ENCODE measurements at places on chromosomes 13 and 19.

GRCh38 chr13:59532405-59532804 is 631.3 kb downstream of the DIAPH3 start:
- no peak for DNase-seq

GRCh38 chr13:101846701-101847100 is 394.2 kb downstream of the ITGBL1 start:
- DNase-seq: no peak

- DNase-seq: no peak
Observed at GRCh38 chr19:42323852-42324654, 1.4 kb upstream of the MEGF8 start.

DNA sequence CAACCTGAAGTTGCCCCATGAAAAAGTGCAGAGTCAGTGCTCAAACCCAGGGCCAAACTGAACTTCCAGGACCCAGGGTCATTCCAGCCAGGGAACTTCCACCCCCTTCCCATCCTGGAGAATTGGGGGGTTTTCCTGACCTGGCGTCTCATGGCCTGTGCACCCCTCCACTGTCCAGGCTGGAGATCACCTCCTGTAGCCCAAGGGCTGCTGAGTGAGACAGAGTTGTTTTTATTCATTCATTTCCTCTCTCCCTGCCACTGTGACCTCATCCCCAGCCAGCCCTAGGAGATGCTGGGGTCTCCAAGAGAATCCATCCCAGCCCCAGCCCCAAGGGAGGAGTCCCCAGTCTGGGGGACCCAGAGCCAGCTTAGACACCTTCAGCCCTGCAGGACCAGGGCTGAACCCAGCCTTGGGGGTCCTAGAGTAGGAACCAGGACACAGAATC is 4.2 kb downstream of the FCHO1 start:
- DNase-seq: no peak

DNA sequence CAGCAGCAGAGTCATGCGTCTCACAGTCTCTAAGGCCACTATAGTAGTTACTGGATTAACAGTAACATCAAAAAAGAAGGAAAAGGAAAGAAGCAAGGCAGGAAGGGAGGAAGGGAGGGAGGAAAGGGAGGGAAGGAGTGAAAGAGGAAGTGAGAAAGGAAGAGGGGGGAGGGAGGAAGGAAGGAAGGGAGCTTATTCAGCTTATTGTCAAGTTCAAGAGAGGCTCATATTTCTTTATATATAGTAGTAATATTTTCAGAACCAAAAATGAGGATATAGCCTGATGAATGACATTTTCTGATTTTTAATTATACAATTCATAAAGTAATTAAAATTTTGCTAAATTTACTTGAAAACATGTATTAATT is 17.7 kb upstream of the RUBCNL start:
- no peak for DNase-seq

DNA sequence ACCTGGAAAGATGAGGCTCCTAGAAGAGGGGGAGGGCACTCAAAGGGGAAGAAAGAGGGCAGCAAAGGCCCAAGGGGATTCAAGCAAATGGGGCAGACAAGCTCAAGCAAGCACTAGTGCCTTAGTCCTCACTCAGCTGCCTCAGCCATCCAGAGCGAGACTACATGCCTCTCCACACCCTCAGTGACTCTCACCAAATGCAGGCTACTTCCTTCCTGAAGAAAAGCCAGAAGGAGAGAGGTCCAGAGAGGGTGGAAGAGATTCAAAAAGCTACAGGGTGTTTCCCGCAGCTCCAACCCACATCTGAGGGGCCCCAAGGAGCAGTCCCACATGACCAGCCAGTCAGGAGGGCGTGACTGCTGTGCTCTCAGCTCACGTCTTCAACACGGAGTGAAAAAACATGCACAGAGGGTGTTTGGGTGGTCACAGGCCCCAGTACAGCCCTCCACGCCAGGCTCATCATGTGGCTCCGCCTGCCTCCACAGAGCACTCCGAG is 40.5 kb downstream of the MIPEP start:
- no peak for DNase-seq

GRCh38 chr19:38388349-38389100 is at the start of gene SPRED3:
Gene SPRED3, plus strand, starts transcription at chr19:38388697. Its CDS starts 1,606 bp downstream, at chr19:38390303.
- no peak for DNase-seq

- DNase-seq: no peak
Observed at GRCh38 chr19:39363901-39364457, 21.8 kb downstream of the SAMD4B start.

- DNase-seq: peak; percentile 75
Observed at GRCh38 chr19:47863514-47863936, 4.5 kb downstream of the TPRX2 start.

DNA sequence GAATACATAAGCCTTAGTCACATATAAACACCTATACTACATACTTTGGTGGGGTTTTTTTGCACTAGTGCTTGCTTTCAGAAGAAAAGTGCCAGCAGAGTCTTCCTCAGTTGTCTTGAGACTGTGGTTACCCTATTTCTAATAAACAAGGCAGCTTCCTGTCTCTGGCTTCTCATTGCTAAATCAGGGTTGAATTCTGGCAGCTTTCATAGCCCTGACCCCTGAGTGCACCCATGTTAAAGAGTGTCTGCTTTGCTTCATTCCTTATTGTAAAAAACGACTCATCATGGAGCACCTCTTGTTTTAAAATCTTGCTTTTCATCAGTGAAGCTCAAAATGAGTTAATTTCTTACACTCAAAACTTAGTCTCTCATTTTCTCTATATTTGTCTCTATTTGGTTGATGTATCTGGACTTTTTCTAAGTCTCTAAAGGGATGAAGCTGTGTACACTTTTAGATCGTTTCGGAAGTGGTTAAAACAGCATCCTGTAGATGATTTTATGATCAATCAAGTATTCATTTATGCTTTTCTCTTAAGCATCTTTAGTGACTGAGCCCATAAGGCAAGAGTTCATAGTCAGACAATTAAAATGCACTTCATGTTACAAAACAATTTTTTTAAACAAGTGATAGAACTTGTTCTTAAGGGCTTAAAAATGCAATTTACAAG is 72.1 kb downstream of the KLF12 start:
- no peak for DNase-seq

GRCh38 chr19:17944301-17944700 is 11.5 kb downstream of the CCDC124 start:
- no peak for DNase-seq

GRCh38 chr19:35497406-35497805 is 7.1 kb upstream of the KRTDAP start:
- DNase-seq: no peak

DNA sequence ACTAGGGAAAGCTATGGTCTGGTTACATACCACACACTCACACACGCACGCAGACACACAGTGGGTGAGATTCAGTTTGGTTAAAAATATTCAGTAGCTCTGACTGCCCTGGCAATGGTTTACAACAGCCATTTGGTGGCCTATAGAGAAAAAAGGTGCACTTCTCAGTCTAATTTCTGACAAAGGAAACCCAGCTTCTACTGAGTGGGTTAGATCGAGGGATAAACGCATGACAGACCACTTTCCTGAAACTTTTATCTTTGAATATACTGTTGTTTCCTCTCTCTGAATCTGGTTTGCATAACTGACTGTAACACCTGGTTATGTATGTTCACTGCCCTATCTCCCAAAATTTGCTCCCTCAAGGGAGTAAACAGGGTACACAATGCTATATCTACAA is 2.5 kb downstream of the LIG4 start:
- no peak for DNase-seq

DNA sequence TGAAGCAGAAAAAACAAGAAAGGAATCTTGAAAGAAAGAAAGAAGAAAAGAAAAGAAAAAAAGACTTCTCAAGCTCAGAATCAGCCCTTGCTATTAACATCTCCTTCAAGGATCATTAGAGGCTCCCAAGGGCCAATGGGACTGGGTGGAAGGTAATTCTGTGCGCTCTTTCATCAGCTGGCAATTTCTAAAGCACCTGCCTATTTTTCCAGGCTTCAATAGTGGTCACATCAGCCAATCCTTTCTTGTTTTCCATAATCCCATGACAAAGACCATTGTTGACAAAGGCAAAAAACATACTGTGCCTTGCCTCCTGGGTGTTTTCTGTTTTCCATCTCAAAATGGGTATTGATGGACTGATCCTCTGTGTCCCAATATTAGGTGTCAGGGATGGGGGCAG is 88.2 kb upstream of the TSC22D1 start:
- no peak for DNase-seq

DNA sequence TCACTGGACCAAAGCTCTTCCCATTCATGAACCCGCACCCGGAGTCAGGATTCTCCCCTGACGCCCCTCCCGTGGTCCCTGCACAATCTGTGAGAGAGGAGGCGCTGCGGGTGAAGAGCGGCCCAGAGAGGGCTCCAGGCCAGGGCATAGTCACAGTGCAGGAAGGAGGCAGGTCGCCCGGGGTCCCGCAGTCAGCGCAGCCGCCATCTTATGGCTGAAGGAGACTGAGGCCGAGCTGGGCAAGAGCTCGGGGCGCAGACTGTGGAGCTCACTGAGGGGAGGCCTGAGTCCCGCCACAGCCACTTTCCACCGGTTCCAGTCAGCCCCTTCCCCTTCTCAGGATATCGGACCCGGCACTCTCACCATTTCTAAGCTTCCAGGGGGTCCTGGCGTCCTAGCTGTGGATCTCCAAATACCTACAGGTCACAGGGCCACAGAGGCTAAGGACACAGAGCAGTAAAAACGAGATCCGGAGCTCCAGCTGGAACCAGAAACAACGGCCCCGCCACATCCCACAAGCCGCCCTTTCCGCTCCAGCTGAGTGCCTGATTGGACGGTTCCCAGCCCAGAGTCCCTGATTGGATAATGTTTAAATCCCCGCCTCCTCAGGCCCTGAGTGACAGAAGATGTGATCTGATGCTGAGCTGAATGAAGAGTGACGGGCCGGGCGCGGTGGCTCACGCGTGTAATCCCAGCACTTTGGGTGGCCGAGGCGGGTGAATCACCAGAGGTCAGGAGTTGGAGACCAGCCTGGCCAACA is at the start of gene ZNF99:
TSS of gene ZNF99 (minus strand) at position 501 of the 760 bp plus-strand sequence. CDS start at position 366, 135 bp downstream.
- no peak for DNase-seq

DNA sequence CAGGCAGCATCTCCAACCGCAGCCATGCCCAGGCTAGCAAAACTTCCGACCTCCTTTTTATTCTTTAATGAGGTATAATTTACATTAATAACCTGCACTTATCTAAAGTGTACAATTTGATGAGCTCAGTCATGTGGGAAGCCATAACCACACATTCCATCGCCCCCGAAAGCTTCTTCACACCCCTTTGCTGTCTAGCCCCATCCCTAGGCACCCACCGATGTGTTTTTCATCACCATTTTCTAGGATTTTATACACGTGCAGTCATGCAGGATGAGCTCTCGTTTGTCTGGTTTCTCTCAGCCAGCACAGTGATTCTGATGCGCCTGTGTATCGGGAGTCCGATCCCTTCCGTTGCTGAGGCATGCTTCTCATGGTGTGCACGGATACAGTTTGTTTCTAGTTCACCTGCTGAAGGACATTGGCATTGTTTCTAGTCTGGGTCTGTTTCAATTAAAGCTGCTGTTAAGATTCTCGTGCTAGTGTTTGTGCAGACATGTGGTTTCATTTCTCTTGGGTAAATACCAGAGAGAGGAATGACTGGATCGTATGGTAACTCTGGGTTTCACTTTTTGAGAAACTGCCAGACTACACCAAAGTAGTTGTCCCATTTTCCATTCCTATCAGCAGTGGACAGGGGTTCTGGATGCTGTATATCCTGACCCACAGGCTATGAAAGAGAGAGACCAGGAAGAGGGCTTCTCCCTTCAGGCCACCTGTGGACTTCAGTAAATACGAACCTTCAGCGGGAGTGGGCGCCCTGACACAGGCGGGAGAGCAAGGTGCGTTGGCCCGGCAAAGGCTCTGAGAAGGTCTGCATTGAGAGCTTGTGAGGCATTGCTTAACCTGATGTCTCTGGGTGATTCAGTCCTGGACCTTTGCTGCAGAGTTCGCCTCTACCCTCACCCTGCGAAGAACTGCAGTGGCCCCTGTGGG is 4.9 kb downstream of the AP1M1 start:
- DNase-seq: no peak

DNA sequence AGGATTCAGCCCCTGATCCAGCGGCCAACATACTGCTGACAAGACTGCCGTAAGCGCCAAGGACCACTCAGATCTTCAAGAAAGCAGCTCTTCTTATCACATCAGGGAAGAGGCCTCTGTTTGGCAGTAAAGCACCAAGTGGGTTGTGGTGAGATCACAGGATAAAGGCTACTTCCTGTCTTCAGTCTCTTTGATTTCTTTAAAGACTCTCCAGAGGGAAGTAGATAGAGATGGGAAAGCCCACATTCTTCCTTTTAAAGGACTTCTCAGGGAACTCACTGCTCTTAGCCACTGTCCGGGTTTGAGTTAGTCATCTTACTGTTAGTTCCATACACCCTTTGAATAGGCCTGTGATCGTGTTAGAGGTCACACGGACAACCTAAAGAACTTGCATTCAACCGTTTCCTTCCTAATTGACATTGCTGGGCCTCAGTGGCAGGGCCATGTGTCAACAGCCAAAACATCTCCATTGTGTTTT is 47.2 kb upstream of the POMP start:
- no peak for DNase-seq

- no peak for DNase-seq
Observed at GRCh38 chr13:45512098-45512496, 47.4 kb downstream of the COG3 start.

- DNase-seq: no peak
Observed at GRCh38 chr13:98474761-98475160, 102.1 kb downstream of the STK24 start.

DNA sequence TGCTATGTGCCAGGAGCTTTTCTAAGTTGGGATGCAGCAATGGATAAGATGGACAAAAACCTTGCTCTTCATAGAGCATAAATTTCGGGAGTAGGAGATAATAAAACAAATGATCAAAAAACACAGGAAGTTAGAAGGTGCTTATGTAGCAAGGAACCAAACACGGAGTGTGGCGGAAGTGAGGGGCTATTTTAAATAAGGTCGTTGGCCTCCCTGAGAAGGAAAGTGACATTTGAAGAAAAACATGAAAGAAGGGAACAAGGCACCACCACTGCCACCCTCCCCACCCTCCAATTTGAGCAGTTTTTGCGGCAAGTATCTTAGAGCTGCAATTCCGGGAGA is 3.2 kb upstream of the GSX1 start:
- no peak for DNase-seq

DNA sequence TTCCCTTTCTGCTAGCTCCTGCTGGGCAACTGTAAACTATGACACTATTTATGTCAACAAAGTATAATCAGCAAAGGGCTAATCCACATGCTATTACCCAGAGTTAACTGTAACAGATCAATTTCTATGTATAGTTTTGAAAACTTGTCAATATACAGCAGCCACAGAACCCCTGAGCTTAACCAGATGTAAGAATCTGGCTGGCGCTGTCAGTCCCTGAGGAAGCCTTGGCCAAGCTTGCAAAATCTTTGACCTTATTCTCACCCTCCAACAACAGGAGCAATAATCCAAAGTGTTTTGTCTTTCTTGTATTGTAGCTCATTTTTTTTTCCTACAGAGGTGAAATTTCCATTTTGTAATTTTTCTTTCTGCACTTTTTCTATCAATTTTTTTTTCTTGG is 1230.1 kb upstream of the SLC10A2 start:
- DNase-seq: no peak

- no peak for DNase-seq
Observed at GRCh38 chr13:90738881-90739280, 608.6 kb upstream of the MIR17HG start.

GRCh38 chr13:50415428-50415827 is 400.2 kb downstream of the KCNRG start:
- no peak for DNase-seq

Data from stimulated activated CD4-positive, alpha-beta T cell treated with anti-CD3 and anti-CD28 coated beads, TNF-alpha, amount 100 ng/mL, for 24 hours (primary cell).